HCT116 (cell line): ENCODE measurements at places on chromosomes 5 and 9. TPM values are rescaled to one million over a fixed set of nuclear protein-coding genes. Genes with fewer than 3 reads are reported as not detected.

- no peaks in the 10 kb centered on the region for H3K27me3 ChIP-seq
- H3K4me3 ChIP-seq: no peak overlapping the region
- no peaks in the 10 kb centered on the region for H3K4me1 ChIP-seq
- H3K36me3 ChIP-seq: no peaks in the 10 kb centered on the region
- no peak overlapping the region for H3K27ac ChIP-seq
- no peak for DNase-seq
Measured at GRCh38 chr9:5608298-5609225, 20.3 kb upstream of the RIC1 start.

GRCh38 chr5:15014809-15015208 is 143.2 kb upstream of the ANKH start:
- no peak for DNase-seq
- H3K27me3 ChIP-seq: peaks cover 7% of the 10 kb centered on the region; the same call in 1 of the 2 replicates
- no peaks in the 10 kb centered on the region for H3K36me3 ChIP-seq
- H3K4me1 ChIP-seq: no peaks in the 10 kb centered on the region; the same call in 1 of the 2 replicates
- H3K27ac ChIP-seq: no peak overlapping the region

- H3K27ac ChIP-seq: no peak overlapping the region
- no peaks in the 10 kb centered on the region for H3K4me1 ChIP-seq
- DNase-seq: no peak
- H3K27me3 ChIP-seq: no peaks in the 10 kb centered on the region
Measured at GRCh38 chr5:111117136-111117535, 25.0 kb downstream of the WDR36 start.

GRCh38 chr5:140282266-140282665 is 20.6 kb downstream of the PFDN1 start:
- H3K4me3 ChIP-seq: no peak overlapping the region
- H3K27me3 ChIP-seq: no peaks in the 10 kb centered on the region
- DNase-seq: no peak
- H3K4me1 ChIP-seq: no peaks in the 10 kb centered on the region

Gene PCDHGB2
- 0.34 TPM for total RNA-seq

Gene PCDHB13
- 0.22 TPM for total RNA-seq
